Karpas-422 (cell line): ENCODE measurements at places on chromosomes 16 and 17. TPM values are rescaled to one million over a fixed set of nuclear protein-coding genes. Genes with fewer than 3 reads are reported as not detected.

The PSMB10 gene
- total RNA-seq, result 92.4 and 264 TPM in 2 replicates

The TRIM47 gene
- total RNA-seq, result 7.9 and 16.4 TPM in 2 replicates

The ZNF48 gene
- 18.2 and 20.5 TPM in 2 replicates for total RNA-seq

The EME1 gene
- 10.6 and 18.8 TPM in 2 replicates for total RNA-seq

The TEX14 gene
- total RNA-seq, result not detected in 2 replicates

DNA sequence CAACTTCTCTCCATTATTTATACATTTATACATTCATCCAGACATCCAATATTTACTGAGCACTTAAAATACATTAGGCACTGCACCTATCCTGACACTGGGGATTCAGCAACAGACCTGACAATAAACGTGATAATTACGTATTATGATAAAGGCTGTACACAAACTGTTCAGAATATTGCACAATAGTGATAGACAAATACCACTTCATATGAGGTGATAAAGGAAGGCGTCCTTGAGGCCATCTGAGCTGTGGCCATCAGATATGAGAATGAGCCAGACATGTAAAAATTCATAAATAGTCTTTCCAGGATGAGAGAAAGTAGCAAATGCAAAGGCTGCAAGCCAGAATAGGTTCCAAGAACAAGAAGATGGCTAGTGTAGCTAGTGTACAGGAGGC is 8.6 kb downstream of the USP32 start:
- no peak for DNase-seq
